Retinal pigment epithelial cell (primary cell): ENCODE measurements at places on chromosomes 1 and 21.

DNA sequence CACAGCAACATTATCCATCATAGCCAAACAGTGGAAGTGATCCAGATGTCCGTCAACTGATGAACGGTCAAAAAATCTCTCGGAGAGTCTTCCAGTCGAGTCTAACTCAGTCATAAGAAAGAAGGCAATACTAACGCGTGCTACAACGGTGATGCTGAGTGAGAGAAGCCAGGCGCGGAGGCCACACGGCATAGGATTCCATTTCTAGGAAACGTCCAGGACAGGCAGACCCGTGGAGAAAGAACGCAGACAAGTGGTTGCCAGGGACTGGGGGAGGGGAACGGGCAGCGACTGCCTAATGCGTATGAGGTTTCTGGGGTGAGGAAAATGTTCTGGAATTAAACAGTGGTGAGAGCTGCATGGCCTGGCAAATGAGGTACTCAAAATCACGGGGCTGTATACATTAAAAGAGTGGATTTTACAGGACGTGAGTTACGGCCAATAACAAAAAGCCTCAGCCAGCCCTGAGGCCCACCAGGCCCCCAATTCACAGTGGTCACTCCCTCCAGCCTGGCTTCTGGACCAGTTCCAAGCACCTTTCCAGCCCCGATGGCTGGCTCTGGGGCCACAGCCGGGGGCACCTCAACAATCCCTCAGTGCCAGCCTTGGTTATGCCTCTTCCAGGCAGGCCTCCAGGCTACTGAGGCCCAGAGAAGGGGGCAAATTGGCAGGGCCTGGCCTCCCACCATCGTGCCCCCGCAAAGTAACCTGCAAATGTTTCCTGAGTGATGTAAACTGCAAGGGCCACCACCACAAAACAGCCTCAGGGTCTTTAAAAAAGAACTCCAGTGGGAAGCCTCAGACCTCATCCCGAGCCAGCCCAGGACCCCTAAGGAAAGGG is 3.4 kb downstream of the WNT9A start:
- no peak for DNase-seq

DNA sequence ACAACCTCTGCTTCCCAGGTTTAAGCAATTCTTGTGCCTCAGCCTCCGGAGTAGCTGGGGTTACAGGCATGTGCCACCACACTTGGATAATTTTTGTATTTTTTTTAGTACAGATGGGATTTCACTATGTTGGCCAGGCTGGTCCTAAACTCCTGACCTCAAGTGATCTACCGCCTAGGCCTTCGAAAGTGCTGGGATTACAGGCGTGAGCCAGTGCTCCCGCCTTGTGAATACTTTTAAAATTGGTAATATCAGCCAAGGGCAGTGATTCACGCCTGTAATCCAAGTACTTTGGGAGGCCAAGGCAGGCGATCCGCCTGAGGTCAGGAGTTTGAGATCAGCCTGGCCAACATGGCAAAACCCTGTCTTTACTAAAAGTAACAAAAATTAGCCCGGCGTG is 33.7 kb downstream of the ZYG11B start:
- no peak for DNase-seq

- no peak for DNase-seq
Measured at GRCh38 chr1:53643881-53644390, 95.0 kb downstream of the GLIS1 start.

- no peak for DNase-seq
Measured at GRCh38 chr1:114216431-114217173, 62.9 kb upstream of the SYT6 start.

- DNase-seq = no peak
Measured at GRCh38 chr1:75338616-75339483, 204.7 kb downstream of the LHX8 start.

- no peak for DNase-seq
Measured at GRCh38 chr1:87299661-87300060, 29.0 kb upstream of the LMO4 start.

GRCh38 chr1:167643441-167643840 is 13.4 kb downstream of the RCSD1 start:
- no peak for DNase-seq

DNA sequence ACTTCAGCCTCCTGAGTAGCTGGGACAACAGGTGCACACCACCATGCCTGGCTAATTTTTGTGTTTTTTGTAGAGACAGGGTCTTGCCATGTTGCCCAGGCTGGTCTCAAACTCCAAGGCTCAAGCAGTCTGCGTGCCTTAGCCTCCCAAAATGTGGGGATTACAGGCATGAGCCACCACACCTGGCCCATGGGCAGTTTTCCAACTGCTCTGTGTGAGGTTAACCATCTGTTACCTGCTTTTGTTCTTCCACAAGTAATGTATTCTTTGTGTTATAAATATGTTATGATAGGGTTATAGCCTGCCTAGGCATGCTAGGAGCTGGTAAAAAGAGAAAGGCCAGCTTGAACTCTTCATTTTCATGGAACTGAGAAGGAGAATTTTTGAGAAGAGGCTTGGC is 30.7 kb downstream of the TUFT1 start:
- no peak for DNase-seq
